CD4-positive, alpha-beta T cell treated with Interleukin-15 for 1 hour (primary cell): ENCODE measurements at places on chromosomes 1 and 21.

DNA sequence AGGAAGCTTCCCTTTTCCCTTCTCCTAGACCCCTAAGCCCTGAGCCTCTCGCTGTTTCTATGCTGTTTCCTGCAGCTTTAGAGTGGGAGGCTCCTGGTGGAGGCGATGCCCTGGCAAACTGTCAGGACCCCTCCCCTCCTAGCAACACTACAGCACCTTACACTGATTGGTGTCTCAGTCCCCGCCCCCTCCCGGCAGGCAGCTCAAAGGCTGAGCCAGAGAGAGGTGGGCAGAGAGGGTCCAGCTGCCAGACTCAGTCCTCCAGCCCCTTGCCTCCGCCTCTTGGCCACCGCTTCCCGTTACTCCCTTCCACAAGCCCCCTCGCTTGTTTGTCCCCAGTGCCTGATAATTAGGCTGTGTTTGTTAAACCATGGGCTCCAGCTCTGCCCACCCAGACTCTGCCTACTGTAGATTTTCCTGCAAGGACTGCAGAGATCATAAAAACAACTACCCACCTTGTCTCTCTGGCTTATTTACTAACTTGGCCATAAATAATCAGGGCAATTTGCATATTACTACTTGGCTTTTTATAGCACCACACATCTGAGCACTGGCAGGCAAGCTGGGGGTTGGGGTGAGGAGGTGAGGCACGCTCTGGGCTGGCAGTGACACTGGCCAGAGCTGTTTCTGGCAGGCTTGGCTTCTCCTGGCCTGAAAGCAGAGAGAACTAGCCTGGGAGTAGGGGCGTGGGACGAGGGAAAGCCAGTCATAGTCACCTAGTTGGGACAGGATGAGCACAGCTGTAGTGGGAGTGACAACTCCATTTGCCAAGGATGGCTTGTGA lies 107.5 kb downstream of the CSMD2 start:
- no peak for DNase-seq

- no peak for DNase-seq
These were observed 101.2 kb downstream of the AKT3 start for GRCh38 chr1:243748706-243749283.

GRCh38 chr1:170240409-170240808 lies 94.7 kb downstream of the NTMT2 start:
- no peak for DNase-seq

GRCh38 chr1:59475737-59476136 lies 178.8 kb downstream of the FGGY start:
- no peak for DNase-seq

DNA sequence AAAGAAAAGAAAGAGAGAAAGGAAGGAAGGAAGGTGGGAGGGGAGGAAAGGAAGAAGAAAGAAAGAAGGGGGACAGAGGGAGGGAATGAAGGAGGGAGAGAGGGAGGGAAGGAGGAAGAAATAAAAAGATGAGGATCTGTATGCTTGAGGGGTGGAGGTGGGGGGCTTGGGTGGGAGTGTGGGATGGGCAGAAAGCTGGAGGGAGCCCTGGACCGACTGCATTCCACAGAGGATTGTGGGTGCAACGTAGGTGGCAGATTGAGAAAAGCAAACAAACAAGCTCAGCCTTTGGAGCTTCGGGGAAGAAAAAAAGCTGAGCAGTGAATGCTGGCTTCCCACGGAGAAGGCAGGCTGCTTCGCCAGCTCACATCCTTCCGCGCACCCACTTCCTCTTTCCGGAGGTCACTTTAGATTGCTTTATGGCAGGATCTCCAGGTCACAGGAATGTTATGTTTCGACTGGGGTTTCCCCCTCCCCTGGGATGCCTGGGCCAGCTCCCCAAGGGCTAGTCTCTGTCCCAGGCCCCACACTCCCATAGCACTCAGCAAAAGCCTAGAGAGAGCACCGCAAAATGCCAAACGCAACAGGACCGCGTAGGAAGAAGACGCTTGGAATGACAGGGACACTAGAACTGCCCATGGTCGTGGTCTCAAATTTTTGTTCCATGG lies 20.7 kb upstream of the LGALS8 start:
- peak; percentile 44 for DNase-seq

GRCh38 chr1:7674972-7675371 lies 96.1 kb upstream of the VAMP3 start:
- no peak for DNase-seq

DNA sequence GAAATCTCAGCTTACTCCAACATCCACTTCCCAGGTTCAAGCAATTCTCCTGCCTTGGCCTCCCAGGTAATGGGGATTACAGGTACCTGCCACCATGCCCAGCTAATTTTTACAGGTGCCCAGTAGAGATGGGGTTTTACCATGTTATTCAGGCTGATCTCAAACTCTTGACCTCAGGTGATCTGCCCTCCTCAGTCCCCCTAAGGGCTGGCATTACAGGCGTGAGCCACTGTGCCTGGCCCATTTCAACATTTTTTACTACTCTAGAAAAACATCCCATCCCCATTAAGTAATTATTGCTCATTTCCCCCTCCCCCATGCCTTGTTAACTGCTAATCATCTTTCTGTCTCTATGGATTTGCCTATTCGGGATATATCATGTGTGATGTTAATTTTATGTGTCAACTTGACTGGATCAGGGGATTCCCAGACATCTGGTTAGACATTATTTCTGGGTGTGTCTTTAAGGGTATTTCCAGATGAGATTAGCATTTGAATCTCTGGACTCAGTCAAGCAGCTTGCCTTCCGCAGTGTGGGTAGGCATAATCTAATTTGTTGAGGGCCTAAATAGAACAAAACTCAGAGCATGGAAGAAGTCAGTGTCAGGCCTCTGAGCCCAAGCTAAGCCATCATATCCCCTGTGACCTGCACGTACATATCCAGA lies 33.0 kb upstream of the ZBTB8B start:
- DNase-seq, result no peak

GRCh38 chr1:28890836-28891235 lies 23.5 kb upstream of the EPB41 start:
- no peak for DNase-seq

DNA sequence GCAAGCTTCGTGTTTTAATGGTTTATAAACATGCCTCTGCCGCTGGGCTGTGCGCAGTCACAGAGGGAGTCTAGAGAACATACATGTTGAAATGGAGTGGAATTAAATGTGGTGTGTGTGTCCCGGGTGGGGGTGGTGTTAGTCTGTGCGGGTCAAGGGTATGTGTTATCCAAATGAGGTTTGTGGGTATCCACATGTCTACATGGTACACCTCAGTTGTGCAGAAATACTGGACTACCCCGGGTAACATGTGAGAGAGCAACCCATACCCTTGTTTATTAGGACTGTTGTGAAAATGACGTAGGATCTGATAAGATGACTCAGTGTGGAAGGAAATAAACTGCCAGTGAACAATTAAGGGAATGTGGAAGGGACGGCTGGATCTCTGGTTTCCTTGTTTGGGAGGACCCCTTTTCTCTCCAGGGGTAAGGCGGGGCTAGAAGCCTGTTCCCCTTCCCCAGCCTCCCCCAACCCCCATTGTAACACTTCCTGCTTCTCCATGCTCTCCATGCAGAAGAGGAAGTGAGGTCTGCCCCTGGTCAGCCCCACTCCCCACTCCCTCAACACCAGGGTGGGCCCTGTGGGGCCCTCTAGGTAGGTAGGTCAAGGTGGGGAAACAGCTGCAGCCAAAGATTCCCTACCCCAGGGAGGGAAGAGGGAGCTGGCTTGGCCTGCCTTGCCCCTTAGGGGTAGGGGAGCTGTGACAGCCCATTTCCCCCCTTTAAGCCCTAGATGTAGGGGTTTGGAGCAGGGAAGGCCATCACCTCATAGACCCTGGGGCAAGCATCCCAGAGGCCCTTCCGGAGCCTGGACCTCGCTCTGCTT lies 690 bp downstream of the EPS8L3 start:
- peak; percentile 55 for DNase-seq

GRCh38 chr1:220044678-220045355 lies 1.5 kb downstream of the EPRS1 start:
- DNase-seq, result no peak

DNA sequence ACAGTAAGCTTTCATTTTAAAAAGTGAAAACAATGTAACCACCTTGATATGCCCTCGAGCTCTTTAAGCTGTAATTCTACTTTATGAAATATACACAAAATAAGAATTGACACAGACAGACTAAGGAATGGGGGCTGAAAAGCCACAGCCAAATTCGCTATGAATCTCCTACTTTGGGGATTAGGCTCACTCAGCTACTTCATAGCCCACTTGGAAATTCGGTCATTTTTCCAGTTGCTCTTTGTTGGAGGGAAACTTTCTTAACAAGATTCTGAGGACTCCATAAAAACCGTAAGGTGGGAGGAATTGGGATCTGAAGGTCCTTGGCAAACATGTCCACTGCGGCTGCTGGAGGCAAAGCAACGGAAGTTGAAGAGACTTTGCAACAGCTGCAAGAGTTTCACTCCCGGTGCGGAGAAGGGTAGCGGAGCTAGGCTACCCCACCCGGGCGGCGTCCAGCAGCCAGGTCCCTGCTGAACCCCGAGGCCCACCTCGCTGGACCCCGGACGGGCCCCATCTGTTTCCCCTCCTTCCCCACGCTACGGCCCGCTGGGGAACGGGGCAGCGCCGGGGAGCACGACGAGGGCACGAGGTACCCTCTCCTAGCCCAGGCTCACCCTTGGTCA lies 634 bp downstream of the MYCBP start:
- peak; percentile 22 for DNase-seq

GRCh38 chr1:230200276-230200675 lies 133.2 kb downstream of the GALNT2 start:
- DNase-seq, result no peak

DNA sequence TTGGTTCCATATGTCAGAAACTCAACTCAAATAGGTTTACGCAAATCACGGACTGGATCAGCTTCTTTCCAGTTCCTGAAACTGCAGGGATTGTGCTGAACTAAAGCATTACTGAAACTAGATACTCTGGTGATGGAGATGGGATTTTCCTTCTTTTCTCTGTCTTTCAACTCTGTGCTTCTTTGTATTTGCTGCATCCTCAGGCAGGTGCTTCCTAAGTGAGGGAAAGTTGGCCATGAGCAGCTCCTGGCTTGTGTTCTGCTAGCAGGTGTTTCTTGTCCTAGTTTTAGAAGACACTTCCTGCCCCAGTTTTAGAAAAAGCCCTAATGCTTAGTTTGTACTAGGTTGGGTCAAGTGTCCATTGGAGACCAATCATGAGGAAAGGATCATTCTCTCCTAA lies 86.7 kb upstream of the USP24 start:
- DNase-seq, result no peak

GRCh38 chr1:177871613-177872307 lies 98.1 kb downstream of the SEC16B start:
- DNase-seq, result no peak

DNA sequence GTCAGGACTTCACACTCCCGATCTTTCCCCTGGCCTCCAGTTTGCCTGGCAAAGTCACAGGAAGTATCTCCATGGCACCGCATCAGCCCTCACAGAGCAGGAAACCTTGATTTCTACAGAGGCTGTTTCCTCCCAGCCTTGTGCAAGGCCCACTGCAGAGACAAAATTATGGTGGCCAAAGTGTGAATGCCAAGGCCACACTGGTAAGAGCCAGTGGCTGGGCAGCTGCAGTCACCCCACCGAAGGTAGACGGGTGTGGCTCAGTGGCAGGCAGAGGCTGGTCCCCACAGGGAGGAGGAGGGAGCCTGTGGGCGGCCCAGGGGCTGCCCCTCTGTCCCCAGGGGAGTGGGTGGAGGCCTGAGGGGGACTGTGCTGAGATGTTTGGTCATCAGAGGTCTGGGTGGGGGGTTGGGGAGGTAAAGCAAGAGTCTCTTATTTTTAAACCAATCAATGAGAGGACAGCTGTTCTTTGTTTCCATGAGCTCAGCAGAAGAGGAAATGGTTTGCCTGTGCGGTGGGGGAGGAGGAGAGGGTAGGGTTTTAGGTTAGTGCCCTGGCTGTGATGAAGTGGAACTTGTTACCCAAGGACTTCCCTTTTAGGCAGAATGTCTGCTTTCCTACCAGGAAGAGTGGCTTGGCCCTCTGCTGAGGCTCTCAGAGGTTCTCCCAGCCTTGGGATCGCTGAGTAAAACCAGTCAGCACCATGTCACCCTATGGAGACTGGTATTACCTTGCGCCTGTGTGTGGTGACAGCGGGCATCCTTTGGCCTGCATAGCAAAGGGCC lies 18.0 kb upstream of the BTG2 start:
- peak; percentile 94 for DNase-seq

GRCh38 chr1:244406337-244406736 lies 45.4 kb downstream of the ADSS2 start:
- DNase-seq, result no peak

DNA sequence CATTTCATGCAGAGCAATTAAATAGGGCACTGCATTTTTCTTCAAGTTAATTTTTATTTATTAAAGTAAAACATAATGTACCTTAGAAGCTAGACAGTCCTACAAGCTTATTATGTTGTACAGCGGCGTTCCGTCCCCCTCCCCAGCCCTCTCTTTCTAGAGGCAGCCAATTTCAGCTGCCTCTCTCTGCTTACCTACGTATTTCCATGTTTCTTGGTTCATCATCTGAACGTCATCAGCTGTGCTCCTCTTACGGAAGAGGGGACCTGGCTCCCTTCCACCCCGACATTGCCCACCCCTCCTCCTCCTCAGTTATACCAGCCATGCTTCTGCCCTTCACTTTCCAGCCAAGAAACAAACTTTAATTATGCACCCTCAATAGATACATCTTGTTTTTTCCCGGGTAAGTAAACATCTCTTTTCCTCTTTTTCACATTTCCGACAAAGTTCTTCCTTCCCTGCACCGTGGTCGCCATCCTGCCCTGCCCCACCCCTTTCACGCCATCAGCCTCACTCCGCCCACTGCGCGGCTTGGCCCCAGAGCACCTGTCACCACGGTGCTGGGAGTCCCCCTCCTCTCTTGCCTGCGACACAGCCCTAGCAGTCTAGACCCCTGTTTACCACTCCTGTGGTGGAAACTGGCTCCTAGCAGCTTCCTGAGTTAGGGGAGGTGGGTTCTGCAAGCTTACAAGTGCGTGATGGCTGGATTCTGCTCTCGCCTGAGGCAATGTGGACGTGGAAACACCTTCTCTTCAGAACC lies 57.9 kb downstream of the SLC37A1 start:
- DNase-seq, result no peak

GRCh38 chr1:97902067-97902466 lies 18.8 kb downstream of the DPYD start:
- no peak for DNase-seq
